ENCODE measurements at places on chromosomes 16 and 17.
A peak's percentile ranks its signal among the peaks of the same experiment; 100 is the strongest.

GRCh38 chr17:38725066-38725465 lies 5.1 kb upstream of the CISD3 start:
- no peak for DNase-seq

- DNase-seq = no peak
These were observed 31.2 kb downstream of the SLC12A3 start for GRCh38 chr16:56896244-56896643.

GRCh38 chr17:7191069-7191468 lies 11.9 kb upstream of the ASGR1 start:
- DNase-seq = no peak

- DNase-seq = no peak
These were observed 7.4 kb downstream of the PRKCB start for GRCh38 chr16:23843143-23843542.

- DNase-seq = no peak
These were observed 296.3 kb downstream of the HS3ST4 start for GRCh38 chr16:25988084-25988483.

DNA sequence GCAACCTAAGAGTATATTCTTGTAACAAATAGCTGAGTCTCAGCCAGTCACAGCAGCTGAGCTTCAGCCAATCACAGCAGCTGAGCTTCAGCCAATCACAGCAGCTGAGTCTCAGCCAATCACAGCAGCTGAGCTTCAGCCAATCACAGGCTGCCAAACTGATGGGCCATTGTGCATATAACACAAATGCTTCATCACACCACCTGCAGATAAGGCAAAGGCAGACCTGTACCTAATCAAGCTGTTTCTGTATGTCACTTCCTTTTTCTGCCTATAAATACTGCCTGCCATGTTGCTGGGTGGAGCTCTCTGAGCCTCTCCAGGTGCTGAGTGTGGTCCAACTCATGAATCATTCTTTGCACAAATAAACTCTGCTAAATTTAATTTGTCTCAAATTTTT lies 19.9 kb downstream of the MYH13 start:
- no peak for DNase-seq

DNA sequence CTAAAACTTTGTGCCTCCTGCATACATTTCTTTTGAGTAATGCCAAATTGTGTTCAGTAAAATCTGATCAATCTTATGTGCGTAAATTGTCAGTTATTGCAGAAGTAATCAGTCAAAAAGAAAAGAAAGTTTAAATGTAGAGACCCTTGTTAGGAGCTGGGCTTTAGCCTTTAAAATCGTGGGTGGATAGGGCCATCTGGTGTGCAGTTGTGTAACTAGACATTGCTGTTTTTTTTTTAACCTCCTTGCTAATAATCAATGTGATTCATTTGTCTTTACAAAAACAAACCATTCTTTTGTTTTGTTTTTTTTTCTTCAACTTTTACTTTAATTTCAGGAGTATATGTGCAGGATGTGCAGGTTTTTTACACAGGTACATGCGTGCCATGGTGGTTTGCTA lies 5.3 kb upstream of the WWOX start:
- no peak for DNase-seq

DNA sequence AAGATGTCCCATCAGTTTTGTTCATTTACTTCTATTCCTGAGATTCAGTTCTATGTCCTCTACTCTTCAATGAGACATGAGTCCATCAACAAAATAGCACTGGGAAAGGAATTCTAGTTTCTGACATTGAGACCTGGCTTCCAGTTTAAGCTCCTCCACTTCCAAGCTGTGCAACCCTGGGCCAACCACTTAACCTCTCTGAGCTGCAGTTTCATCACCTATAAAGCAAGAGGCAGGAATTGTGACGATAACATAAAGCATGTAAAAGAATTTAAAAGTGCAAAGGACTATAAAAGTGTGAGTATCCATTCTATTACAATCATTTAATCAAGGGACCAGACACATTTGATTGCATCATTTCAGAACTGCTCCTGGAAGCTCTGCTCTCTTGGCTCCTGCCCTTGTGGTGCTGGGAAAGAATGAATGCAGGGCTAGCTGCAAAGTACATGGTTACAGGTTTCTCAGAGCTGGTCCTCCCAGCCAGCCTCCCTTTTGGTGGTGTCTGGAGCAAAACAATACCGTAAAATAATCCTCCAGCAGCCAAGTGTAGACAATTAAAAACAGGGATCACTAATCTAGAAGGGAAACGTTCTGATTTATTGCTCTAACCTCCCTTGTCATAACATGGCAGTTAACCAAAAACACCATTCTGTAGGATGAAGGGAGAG lies 113.9 kb downstream of the VPS53 start:
- no peak for DNase-seq

- no peak for DNase-seq
These were observed 3.2 kb upstream of the PABPN1L start for GRCh38 chr16:88869673-88869980.

GRCh38 chr16:66572356-66572755 lies 6.1 kb downstream of the CMTM1 start:
- DNase-seq = no peak

DNA sequence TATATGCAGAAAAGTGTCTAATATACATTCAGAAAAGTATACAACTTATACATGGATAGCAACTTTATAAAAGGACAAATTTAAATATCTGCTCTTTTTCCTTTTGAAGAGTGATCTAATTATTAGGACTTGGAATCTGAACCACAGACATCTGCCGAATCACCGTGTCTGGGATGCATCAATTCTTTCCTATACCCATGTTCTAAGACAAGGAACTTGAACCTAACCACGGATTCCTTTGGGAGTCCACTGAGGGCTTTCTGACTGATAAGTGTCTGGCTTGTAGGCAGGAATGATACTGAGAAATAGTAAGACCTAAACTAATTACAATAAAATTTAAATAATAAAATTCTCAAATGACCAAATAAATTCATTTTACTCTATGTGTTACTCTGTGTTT lies 54.2 kb downstream of the NDEL1 start:
- DNase-seq = peak; percentile 18

GRCh38 chr16:90046122-90046970 lies 27.1 kb upstream of the DBNDD1 start:
- DNase-seq = no peak

DNA sequence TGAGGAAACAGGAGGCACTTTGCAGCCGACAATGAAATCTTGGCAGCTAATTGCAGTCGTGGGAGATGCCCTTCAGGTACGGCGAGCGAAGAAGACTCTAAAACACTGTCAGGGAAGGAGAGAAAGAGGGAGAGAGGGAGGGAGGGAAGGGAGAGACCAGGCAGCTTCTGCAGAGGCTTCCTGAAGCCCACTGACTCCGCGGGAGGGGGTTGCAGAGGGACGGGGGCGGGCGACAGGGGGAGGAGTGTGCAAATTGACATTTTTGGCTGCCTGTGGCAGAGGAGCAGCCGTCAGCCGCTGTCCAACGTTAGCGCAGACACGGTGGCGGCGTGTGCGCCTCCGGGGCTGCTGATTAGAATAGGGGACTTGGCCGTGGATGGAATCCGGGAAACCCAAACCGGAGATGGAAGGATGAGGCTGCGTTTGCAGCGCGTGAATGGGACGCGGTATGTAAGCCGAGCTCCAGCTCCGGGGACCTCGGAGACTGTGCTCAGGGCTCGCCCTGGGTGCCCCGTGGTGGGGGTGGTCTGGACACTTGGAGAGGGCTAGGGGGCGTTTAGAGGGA lies 849.1 kb upstream of the RBFOX1 start:
- no peak for DNase-seq

DNA sequence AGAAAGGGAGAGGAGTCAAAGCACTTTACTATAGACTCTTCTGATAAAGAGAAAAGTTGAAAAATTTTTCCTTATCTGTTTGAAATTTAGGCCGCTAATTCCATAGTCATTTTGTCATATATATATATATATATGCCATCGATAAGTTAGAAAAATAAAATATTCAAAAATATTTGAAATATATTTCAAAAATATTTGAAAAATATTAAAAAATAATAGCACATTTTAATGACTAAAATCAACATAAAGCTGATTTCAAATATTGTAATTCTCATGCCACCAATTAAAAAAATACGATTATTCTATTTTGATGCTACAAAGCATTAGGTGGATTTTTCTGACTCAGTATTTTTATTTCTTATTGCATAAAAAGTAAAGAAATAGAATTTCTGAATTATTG lies 87.1 kb downstream of the KIF2B start:
- DNase-seq = no peak

GRCh38 chr16:55379876-55380390 lies 55.9 kb downstream of the IRX6 start:
- DNase-seq = no peak

- DNase-seq = no peak
These were observed 33.8 kb upstream of the CRISPLD2 start for GRCh38 chr16:84785843-84786581.
